ENCODE measurements at places on chromosomes 6 and 20.

DNA sequence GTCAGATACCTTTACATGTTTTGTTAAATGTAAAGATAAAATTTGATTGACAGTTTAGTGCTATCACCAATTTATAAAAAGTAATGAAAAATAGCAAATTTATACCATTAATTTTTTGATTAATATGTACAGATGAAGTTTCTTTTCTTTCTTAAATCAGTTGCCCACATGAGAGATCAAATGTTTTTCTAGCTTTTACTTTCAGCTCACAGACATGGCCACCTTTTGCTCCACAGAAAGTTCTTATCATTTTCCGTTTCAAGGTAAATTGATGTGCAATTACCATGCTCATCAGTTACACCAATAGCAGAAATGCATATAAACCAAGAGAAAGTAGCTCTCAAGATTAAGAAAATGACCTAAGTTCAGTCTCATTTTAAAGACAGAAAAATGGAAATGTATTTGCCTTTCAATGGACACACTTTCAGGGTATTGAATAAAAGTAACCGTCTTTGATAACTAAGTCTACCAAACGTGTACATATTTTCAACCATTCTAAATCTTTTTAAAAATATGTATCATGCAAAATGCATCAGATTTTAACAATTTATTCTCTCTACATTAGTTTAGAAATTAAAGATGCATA is 16.6 kb upstream of the EXOC2 start:
- no peak for DNase-seq

DNA sequence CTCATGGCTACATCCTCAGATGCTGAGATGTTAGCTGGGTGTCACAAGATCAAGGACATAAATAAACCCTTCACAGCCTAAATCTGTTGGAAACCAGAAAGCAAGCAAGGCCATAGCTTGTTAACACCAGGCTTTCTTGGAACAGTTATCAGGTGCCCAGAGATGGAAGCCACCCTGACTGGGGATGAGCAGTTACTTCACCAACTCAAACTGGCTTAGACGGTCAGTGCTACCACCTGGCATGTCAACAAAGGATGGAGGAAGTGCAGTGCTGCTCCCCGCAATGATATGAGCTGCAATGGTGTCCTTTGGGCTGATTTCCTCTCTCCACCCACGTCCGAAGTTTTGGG is 28.9 kb upstream of the SMIM29 start:
- DNase-seq, result no peak

- peak; percentile 8 for DNase-seq
These were observed 16.9 kb downstream of the KIF16B start for GRCh38 chr20:16556301-16556700.

GRCh38 chr6:29336269-29336668 is 32.4 kb downstream of the OR5V1 start:
- DNase-seq, result no peak

- DNase-seq, result no peak
These were observed 172.9 kb downstream of the LAMA2 start for GRCh38 chr6:129055796-129056195.

GRCh38 chr20:57600320-57601210 is 19.7 kb downstream of the ZBP1 start:
- no peak for DNase-seq

- DNase-seq, result no peak
These were observed 18.1 kb upstream of the PXDC1 start for GRCh38 chr6:3769610-3770009.

GRCh38 chr6:156617376-156617775 is 159.8 kb upstream of the ARID1B start:
- DNase-seq, result no peak

DNA sequence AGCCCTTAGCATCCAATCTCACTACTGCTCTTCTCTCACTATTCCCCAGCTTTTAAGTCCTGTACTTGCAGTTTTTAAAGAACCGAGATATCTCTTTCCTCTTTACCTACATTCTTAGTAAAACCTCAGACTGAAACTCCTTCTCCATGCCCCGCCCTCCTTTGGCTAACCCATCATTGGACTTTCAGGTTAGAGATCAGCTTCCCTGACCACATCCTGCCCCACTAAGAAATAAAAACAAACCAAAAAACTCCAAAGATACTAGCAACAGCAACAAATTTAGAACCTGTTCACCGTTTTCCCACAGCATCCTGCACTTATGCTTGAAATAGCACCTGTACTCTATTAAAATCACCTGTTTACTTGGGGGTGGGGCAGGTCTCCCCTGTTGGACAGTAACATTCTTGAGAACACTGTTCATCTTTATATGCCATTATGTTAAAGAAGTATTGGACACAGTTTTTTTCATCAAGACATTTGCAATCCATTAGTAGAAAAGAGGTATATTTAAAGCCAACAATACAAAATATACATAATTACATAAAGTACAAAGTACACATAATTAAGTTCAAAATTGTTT is 16.3 kb upstream of the SMAP1 start:
- no peak for DNase-seq

GRCh38 chr20:4147319-4147718 is 132.0 kb upstream of the RNF24 start:
- DNase-seq, result no peak

- no peak for DNase-seq
These were observed 57.6 kb downstream of the CBLN4 start for GRCh38 chr20:55947701-55948100.

DNA sequence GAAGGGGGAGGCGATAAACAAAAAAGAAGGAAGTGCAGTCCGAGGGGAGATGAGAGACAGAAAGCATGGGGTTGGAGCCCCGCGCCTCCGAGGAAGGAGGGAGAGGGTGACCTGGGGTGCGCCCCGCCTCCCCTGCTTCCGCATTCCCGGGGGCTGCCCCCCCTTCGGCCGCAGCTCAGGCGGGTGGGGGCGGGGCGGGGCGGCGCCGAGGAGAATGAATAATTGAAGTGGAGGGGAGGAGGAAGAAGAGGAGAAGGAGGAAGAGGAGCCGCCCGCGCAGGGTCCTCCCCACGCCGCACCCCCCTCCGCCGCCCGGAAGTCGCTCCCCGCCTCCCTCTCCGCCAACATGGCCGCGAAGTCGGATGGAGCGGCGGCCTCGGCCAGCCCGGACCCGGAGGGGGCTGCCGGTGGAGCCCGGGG is at the start of gene XKR7:
Gene XKR7 (plus strand): TSS at position 322 of the 420 bp plus-strand sequence. CDS start 25 bp downstream, at position 347.
- no peak for DNase-seq

GRCh38 chr20:38152175-38152620 is 12.9 kb downstream of the TGM2 start:
- no peak for DNase-seq

DNA sequence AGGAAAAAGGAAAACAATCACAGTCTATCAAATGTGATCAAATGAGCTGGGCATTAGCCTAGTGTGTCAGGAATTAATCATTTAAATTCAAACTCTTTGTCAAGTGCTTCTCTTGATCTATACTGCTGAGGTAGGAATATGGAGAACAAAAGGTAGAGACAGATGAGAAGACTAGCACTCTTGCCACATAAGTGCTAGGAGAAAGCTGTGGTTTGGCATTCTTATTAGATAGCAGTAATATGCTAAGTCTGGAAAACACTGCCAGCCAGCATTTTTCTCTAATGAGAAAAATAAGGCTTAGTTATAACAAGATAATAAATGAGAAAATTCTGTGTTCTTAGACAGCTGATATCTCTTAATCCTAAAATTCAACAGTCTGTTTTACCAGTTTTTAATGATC is 38.9 kb downstream of the ORC3 start:
- peak; percentile 2 for DNase-seq

GRCh38 chr20:39152126-39152525 is 190.0 kb downstream of the DHX35 start:
- no peak for DNase-seq

DNA sequence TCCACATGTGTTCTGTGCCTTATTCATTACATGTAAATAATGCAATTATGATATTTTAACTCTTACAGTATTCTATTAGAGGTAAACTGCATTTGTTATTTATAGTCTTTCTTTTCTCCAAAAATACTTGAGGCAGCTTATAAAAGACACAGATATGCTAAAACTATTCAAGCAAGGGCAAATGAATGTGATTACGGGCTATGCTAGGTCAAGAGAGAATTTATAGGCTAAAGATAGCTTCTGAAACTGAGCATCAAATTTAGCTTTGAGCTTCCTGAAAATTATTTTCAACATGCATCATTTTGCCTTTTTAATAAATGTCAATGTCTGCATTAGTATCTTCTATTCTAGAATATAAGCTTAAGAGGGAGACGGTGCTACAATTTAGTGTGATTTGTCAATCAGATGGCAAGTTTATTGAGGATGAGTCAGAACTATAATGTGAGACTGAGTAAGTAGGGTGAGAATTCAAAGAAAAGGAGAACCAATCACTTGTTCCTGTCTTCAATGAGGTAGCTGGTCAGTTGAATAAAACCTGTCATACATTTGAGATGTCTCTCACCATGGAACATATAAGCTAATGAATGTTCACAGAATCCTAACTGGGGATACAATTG is 669.4 kb upstream of the CITED2 start:
- DNase-seq, result no peak

DNA sequence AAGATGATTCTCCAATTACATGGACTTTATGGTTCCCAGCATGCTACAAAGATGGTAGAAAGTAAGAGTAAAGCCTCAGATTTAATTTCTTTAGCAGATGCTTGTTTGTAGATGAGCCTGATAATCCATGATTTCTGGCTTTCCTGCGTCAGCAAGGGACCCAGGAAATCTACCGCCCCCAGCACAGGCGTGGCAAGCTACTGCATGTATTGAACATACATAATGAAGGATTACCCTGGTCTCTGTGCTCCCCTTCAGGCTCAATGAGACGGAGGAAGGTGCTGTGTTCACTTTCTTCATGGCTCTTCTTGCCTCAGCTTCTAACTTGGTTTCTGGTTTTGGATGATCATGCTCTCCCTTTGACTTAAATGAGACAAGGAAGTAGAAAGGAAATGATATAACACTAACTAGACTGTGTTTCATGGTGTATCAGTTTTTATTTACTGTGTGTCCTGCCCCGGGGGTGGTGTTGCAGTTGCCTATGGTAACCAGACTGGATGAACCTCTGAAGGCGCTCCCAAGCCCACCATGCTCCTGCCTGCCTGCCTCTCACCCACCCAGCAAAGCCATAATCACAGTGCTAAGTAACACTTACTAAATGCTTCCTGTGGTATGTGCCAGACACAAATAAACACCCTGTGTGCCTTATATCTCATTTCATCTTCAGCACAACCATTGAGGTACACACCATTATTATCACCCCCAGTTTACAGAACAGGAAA is 17.9 kb downstream of the GCM1 start:
- DNase-seq, result no peak

Data from fibroblast of skin of left quadriceps (primary cell).